A375 (cell line): ENCODE measurements at places on chromosomes 1 and 21. TPM values are rescaled to one million over a fixed set of nuclear protein-coding genes. Genes with fewer than 3 reads are reported as not detected.

MYOG gene
- not detected in 2 replicates for total RNA-seq

SLC44A3 gene
- total RNA-seq: 0.23 TPM in 1 of 2 replicates, not detected in the other

SOAT1 gene
- total RNA-seq: 10.0 and 11.5 TPM in 2 replicates

BRWD1 gene
- 18.0 and 18.2 TPM in 2 replicates for total RNA-seq

KRTAP25-1 gene
- not detected in 2 replicates for total RNA-seq

MIXL1 gene
- not detected in 2 replicates for total RNA-seq

PIGM gene
- total RNA-seq: 5.5 and 6.1 TPM in 2 replicates

RHOU gene
- 0.30 and 0.88 TPM in 2 replicates for total RNA-seq

EPHB2 gene
- 8.0 and 8.2 TPM in 2 replicates for total RNA-seq

IGSF21 gene
- total RNA-seq: not detected in 2 replicates

UHMK1 gene
- total RNA-seq: 46.7 and 49.5 TPM in 2 replicates

C1orf226 gene
- 5.3 and 5.6 TPM in 2 replicates for total RNA-seq

SPTA1 gene
- total RNA-seq: not detected in 2 replicates

OR6N1 gene
- not detected in 2 replicates for total RNA-seq

PARS2 gene
- total RNA-seq: 3.8 and 5.1 TPM in 2 replicates

OPTC gene
- not detected in 2 replicates for total RNA-seq

RHCE gene
- 1.0 and 2.4 TPM in 2 replicates for total RNA-seq

GJA8 gene
- not detected in 2 replicates for total RNA-seq

TMEM51 gene
- total RNA-seq: 2.1 and 3.1 TPM in 2 replicates

EDN2 gene
- total RNA-seq: 0.11 TPM in 1 of 2 replicates, not detected in the other

BCAR3 gene
- total RNA-seq: 110 and 117 TPM in 2 replicates

DSCAM gene
- total RNA-seq: not detected in 2 replicates

INSRR gene
- total RNA-seq: 0.05 TPM in 1 of 2 replicates, not detected in the other

NGF gene
- total RNA-seq: not detected in 2 replicates

KRTAP19-3 gene
- not detected in 2 replicates for total RNA-seq

AKIRIN1 gene
- total RNA-seq: 36.5 and 44.9 TPM in 2 replicates

GSTM1 gene
- 10.0 and 19.7 TPM in 2 replicates for total RNA-seq

CD55 gene
- 103 and 120 TPM in 2 replicates for total RNA-seq

FCRL1 gene
- total RNA-seq: not detected in 2 replicates

SLC25A34 gene
- total RNA-seq: 0.37 and 0.94 TPM in 2 replicates

IGFN1 gene
- 0.32 and 0.49 TPM in 2 replicates for total RNA-seq

ADCY10 gene
- 0.04 and 0.05 TPM in 2 replicates for total RNA-seq

CDC20 gene
- 194 and 201 TPM in 2 replicates for total RNA-seq

ICOSLG gene
- total RNA-seq: 0.26 and 0.27 TPM in 2 replicates

ST3GAL3 gene
- total RNA-seq: 14.8 and 15.2 TPM in 2 replicates
